ENCODE measurements at places on chromosomes 5 and 9.
A peak's percentile ranks its signal among the peaks of the same experiment; 100 is the strongest.

DNA sequence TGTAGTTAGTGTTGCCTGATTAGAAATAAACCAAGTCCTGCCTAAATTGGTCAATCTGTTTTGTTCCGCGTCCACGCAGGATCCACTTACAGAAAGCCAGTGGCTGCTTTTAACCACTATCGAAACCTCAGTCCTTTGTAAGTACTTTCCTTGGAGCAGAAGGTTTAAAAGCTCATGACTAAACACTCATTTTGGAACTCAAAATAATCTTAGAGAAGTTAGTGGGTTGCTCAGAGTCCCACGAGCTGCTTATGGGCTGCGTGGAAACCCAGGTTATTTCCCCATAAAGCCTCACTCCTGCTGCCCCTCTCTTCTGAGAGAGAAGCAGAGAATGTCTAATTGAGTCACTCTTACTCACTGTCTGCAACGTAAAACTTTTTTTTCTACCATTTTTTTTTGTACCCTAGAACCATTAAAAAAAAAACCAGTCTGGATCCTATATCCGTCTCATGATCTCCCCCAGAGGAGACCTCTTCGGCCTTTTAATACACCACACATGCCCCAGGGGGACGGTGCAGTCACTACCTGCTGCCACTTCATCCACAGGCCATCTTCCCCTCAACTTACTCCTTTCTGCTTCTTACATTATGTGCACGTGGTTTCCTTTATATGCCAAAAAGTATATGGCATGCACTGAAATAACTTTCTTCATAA, 7.6 kb downstream of the BASP1 start:
- DNase-seq = no peak

- no peak for DNase-seq
Measured at GRCh38 chr5:102483736-102484135, 15.1 kb downstream of the SLCO6A1 start.

DNA sequence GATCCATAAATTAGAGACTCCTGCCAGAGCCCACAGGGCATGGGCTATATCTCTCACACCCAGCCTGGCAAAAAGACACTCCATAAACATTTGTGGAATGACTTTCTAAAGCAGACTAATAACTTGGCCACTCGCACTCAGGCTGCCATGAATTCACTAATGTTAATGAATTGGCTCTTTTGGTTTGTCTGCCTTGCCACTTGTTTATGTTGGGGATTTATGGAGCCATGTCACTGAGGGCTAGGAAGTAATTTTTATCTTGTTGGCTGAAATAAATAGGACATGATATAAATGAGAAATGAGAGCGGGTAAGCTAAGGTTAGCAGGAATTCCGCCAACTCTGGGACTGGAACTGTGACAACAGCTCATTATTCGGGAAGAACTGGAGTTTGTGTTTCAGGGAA, 55.2 kb downstream of the DROSHA start:
- no peak for DNase-seq

DNA sequence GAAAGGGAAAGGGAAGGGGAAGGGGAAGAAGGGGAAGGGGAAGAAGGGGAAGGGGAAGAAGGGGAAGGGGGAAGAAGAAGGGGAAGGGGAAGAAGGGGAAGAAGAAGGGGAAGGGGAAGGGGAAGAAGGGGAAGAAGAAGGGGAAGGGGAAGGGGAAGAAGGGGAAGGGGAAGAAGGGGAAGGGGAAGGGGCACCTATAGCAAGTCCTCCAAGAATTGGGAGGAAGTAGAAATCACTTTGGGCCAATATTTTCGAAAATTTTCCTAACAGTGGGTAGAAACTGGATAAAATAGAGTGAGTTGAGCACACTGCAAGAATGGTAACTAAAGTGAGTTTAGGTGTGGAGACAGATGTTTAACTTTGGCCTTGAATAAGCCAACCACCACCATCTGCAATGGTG, 915.3 kb downstream of the DNAH5 start:
- no peak for DNase-seq

DNA sequence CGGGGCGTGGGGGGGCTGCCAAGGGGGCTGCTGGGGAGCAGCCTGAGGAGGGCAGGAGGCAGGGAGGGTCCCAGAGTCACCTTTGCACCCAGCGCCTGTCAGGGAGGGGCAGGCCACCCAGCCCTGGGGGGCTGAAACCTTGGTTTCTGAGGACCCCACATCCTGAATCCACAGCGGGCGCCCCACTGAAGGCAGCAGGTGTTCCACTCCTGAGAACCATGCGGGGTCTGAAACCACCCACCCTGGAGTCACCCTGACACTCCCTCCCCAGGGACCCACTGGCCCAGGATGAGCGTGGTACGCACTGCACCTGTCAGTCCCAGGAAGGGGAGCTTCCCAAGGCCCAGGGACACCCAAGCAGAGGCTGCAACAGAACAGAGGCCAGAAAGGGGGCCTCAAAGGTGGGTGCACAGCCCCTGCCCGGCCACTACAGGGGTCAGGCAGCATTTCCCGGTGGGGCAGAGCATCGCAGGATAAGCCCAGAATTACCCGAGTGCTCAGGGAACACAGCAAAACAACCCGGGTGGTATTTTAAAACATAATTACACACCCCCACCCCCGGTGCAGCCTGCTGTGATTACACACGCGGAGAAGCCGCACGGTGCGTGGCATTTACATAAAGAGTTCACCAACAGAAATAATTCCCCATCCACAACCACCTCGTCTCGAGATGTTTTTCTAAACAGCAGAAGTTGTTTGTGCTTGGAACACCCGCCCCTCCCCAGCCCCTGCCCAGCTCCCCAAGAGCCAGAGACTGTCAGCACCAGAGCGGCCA, 57.3 kb upstream of the UBAC1 start:
- no peak for DNase-seq

DNA sequence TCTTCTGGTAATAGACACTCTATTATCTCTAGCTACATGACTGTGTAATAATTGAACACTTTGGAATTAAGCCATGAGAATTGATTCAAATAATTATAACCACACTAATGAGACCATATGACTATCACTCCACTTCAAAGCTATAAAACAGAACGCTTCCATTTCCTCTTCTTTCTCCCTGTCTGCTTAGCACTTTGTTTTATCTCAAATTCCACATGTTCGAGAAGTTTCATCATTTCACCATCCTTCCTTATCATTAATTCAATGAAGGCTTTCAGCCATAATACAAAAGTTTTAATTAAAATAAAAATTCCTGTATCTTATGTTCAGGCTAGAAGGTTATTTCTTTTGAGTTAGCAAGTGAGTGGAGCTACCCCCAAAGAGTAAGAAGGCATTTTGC, 7.4 kb upstream of the DCTN4 start:
- no peak for DNase-seq

GRCh38 chr9:124928116-124928515, 12.8 kb downstream of the GOLGA1 start:
- DNase-seq = no peak

DNA sequence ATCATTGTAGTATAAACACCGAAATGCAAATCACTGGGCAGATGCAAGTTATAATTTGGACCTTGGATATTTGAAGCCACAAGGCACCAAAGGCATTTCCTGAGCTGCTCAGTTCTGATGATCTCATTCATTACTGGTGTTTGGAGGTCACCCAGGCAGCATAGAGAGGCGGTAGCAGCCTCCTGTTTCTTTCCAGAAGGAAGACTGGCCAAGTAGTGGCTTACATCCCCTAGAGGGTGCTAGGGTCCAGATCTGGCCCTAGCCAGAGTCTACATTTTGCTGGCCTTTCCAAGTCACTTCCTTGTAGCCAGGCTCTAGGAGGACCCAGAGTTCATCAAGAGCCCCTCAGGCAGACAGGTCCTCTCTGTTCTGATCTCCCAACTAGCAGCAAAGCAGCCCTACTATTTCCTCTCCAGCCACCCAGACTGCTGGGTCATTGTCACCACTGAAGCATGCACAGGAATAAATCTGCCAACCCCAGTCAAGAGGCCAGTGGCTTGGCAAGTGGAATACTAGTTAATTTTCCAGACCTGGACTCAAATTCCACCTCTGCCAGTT, 33.4 kb upstream of the TTC1 start:
- peak; percentile 44 for DNase-seq

GRCh38 chr5:172686539-172687390, 45.7 kb downstream of the NEURL1B start:
- DNase-seq = no peak

- no peak for DNase-seq
Measured at GRCh38 chr5:113294311-113295110, 140.3 kb downstream of the TSSK1B start.

GRCh38 chr5:38023371-38023770, 183.5 kb upstream of the GDNF start:
- DNase-seq = no peak

GRCh38 chr9:20417373-20418080, 204.8 kb downstream of the MLLT3 start:
- DNase-seq = no peak

DNA sequence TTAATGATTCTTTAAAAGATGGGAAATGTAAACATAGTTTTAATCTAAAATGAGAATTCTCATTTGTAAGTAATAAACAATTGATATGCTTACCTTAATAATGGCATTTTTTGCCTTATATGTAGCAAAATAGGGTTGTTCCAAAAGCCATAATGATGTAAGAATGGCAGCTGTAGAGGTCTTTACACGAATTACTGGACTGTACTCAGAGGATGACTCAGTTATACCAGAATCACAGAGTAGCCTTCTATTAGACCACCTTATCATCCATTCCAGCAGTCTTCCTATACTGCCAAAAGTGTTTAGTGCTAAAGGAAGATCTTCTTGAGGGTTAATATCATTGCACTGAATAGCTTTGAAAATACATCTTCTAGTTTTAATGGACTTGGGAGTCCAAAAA, 66.5 kb downstream of the CPLANE1 start:
- no peak for DNase-seq

- no peak for DNase-seq
Measured at GRCh38 chr5:57842364-57843058, 359.9 kb upstream of the ACTBL2 start.

- DNase-seq = no peak
Measured at GRCh38 chr9:71678999-71679398, 89.3 kb downstream of the CEMIP2 start.

DNA sequence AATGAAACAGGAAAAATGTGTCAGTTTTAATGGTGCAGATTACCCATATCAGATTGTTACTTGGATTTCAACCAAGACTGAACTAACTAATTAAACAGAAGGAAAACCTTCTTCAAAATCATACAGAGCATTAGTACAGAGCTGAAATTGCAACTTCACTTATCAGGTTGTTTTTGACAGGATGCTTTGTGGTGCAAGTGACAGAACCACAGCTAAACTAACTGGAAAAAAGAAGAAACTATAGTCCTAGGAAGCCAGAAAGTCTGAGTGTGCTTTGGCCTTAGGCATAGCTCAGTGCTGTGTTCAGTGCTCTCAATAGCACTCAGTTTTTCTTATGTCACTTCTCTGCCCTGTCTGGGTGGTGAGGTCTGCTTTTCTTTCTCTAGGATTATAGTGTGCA, 267.4 kb downstream of the CHSY3 start:
- no peak for DNase-seq

DNA sequence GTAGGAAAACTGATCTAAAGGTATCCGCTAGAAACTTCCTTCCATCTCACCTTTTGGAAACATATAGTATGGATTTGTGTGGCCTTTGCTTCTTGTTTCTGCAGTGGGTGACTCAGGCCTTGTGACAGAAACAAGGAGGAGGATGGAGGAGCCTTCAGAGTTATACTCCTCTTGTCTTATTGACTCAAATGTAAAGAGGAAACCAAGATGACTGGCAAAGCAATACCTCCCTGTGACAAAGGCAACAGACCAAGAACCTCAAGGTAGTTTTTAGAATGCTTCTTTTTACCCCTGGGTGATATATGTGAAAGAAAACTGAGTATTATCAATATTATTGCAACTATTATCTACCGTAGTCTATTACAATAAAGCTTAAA, 123.3 kb upstream of the SLIT3 start:
- no peak for DNase-seq
